ENCODE measurements at places on chromosomes 1 and 21.

GRCh38 chr1:168879896-168880734 lies 151.1 kb upstream of the DPT start:
- peak; percentile 23 for DNase-seq

GRCh38 chr1:154386643-154387352 lies 18.3 kb upstream of the IL6R start:
- DNase-seq, result peak; percentile 45

GRCh38 chr1:153963850-153964331 lies 554 bp upstream of the SLC39A1 start:
- peak; percentile 44 for DNase-seq

DNA sequence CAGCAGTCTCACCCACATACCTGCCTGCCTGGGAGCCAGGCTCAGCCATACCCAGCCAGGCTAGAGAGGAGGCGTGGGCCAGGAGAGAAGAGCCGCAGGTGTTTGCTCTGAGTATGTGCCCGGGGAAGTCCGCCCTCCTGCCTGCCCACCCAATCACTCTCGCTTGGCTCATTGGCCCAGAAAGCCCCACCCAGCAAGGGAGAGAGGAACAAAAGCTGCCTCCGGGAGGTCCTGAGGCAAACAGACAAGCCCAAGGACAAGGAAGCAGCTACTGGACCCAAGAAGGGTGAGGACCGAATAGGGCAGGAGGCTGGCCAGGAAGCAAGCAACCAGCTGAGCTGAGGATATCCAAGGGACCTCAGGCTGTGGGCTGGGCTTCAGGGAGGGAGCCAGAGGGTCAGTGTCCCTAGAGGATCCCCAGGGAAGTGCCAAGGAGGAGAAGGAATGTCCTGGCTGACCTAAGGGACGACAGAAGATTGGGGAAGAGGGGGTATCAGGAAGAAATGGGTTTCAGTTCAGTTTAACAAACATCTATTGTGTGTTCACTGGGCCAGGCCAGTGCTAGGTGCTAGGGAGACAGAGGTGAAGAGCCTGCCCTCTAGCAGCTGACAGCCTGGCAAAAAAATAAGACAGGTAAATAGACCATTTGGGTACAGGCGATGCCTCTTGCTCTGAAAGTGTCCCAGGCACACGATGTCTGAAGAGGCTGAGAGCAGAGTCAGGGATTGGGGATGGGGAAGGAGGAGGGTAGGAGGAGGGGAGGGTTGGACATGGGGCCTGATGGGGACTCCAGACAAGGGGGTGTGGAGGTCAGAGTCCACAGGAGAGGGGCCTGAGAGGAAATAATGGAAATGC lies at the start of gene GJB4:
GJB4 (plus strand) TSS at position 238 of the 855 bp plus-strand sequence. CDS start 1,515 bp downstream, outside the sequence.
- DNase-seq, result no peak

GRCh38 chr1:225565847-225566246 lies 87.1 kb downstream of the ENAH start:
- peak; percentile 26 for DNase-seq

DNA sequence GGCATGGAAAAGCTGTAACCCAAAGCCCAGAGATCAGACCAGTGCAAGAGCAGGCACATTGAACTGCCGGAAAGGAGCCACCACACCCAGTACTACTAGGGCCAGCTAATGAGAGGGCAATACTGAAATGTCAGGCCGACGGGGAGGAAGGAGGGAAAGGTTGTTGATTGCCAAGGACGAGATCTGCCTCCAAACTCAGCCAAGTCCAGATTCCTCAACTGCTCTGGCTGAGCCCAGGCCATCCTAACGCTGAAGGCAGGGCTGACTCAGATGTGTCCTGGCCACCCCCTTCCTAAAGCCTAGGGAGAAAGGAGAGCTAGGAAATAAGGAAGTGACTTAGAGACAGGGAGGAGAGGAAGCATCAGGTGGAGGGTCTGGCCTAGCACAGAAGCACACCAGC lies 42.1 kb upstream of the IPO9 start:
- no peak for DNase-seq

GRCh38 chr1:244050835-244051444 lies at the start of gene ZBTB18:
ZBTB18 (plus strand) TSS chr1:244051283; CDS start chr1:244051432, 149 bp downstream.
- peak; percentile 91 for DNase-seq

DNA sequence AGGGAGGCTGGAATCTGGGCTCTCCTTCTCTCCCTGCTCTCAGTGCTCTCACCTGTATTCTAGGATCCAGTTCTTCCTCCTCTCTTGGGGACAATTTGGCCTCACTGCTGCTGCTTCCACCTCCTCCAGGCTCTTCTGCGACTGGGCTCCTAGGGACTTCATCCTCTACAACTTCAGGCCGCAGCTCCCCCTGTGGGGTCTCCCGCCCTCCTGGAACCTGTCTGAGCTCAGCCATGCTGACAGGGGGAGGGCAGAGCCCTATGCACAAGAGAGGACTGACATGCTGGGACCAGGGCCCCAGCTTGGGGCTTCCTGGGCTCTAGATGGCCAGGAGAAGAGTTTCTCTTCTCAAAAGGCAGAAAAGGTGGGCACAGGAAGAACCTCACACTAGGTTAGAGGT lies 1.0 kb downstream of the SH3BP5L start:
- no peak for DNase-seq

DNA sequence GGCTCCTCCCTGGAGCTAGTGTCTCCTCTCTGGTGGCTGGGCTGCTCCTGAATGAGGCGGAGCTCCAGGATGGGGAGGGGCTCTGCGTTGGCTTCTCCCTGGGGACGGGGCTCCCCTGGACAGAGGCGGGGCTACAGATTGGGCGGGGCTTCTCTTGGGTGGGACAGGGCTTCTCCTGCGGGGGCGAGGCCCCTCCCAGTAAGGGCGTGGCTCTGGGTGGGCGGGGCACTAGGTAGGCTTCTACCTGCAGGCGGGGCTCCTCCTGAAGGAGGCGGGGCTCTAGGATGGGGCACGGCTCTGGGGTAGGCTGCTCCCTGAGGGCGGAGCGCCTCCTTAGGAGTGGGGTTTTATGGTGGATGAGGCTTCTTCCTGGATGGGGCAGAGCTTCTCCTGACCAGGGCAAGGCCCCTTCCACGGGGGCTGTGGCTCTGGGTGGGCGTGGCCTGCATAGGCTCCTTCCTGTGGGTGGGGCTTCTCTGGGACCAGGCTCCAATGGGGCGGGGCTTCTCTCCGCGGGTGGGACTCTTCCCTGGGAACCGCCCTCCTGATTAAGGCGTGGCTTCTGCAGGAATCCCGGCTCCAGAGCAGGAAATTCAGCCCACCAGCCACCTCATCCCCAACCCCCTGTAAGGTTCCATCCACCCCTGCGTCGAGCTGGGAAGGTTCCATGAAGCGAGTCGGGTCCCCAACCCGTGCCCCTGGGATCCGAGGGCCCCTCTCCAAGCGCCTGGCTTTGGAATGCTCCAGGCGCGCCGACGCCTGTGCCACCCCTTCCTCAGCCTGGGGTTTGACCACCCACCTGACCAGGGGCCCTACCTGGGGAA lies 22.7 kb upstream of the ARF1 start:
- peak; percentile 43 for DNase-seq
